ENCODE measurements at places on chromosomes 3 and 15.

- no peak for DNase-seq
These were observed 103.7 kb downstream of the MEIS2 start for GRCh38 chr15:36996538-36997181.

DNA sequence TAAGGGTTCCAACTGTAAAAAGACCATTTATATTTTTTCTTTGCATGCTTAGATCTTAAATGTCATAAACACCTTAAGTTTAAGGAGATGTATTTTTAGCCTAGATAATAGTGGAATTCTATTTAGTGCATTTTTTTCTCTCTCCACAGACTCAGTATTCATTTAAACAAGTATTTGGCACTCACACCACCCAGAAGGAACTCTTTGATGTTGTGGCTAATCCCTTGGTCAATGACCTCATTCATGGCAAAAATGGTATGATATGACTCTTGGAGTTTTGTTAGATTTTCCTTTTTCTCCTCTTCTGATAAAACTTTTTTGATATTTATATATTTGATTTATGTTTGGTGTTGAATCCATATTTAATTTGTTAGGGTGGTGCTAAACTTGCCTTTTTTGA lies 7.3 kb downstream of the KIF23 start:
- no peak for DNase-seq

DNA sequence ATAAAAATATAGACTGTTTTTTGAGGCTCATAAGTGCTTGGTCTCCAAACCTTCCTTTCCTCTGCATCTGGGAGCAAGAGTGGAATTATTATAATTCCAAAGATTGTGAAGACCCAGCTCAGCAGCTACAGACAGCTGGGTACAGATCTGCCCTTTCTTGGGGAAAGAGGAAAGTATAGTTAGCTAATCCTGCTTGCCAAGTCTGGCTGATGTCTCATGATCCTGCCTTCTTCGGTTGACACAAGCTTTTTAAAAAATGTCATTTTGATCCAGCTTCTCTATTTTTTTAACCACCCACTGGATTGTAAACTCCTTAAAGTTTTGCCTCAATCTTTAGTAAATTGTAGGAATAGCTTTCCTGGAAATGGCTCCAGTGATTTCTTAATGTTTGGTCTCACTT lies 181.1 kb downstream of the LRTM1 start:
- no peak for DNase-seq

GRCh38 chr3:24100696-24101402 lies 155.8 kb downstream of the NR1D2 start:
- peak; percentile 52 for DNase-seq

DNA sequence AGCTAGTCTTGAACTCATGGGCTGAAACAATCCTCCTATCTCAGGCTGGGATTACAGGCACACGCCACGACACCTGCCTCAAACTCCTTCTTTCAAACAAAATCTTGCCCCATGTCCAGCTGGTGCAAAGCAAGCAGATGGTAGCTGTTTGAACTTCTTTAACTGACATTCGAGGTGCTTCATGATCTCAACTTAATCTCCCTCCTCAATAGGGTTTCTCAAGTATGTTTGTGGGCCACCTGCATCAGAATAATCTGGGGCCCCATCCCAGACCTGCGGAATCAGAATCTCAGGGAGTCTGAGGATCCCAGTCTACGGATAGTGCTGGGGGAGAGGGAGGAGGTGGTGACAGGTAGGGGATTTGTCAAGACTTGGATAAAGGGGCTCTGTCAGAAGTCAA lies 20.9 kb upstream of the TRH start:
- no peak for DNase-seq

GRCh38 chr15:29270169-29270955 lies 740 bp upstream of the NSMCE3 start:
- DNase-seq = peak; percentile 36

DNA sequence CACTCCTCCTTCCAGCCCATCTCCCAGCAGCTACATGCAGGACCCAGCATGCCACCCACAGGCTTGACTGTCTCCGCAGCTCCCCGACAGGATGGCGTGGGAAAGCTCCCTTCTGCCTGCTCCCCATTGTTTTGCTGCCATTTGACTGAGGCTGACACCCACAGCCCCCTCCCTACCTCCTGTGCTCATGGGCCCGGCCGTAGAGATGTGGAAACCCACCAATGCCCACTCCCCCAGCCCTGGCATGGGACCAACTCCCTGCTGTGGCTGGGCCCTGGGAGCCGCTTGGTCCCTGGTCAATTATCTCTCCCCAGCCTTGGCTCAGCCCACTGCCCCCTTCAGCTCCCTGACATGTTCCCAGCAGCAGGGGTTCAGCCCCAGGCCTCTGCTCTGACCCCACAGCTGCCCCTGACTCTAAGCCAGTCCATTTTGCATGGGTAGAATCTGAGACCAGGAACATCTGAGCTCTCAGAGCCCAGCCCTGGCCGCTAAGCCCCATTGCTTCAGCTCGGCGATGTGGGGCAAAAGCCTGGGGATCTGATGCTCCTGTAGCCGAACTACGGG lies 8.2 kb downstream of the C3orf22 start:
- DNase-seq = no peak

DNA sequence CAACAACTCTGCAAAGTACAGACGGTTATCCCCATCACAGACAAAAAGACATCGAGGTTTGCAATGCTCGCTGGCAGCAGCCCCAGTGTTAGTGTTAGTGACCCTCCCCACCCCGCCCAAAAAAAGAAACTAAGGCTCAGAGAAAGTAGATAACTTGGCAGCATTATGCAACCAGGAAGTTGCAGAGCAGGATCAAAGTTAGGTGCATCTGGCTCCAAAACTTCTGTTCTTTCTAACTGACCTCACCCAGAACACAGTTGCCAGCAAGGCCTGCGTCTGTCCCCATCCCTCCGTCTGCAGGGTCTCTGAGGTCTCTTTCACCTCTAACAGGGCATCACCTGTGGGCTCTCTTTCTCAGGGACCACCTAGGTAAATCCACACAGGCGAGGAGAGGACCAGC lies 51.5 kb downstream of the BDH1 start:
- no peak for DNase-seq

GRCh38 chr15:44666210-44667038 lies 3.0 kb upstream of the SPG11 start:
- DNase-seq = no peak

GRCh38 chr3:69031635-69032034 lies 18.2 kb upstream of the EOGT start:
- peak; percentile 66 for DNase-seq

DNA sequence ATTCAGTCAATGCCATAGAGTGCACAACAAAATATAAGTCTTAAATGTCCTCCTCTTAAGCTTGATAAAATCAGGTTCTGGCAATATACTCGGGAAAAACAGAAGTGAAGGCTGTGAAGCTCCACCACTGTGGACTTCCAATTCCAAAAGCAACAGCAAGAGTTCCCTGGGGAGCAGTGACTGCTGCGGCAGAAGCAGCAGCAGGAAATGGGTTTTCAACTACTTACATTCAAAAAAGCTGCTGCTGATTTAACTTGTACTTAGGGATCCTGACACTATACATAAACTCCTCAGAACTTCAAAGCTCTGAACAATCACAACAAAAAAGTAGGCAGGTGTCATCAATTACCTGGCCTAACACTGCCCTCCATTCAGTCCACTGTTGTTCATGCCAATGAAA lies 4.7 kb downstream of the CEP152 start:
- peak; percentile 42 for DNase-seq

- no peak for DNase-seq
These were observed 6.4 kb upstream of the NR1D2 start for GRCh38 chr3:23938688-23939087.

- peak; percentile 52 for DNase-seq
These were observed 62.4 kb upstream of the ADPGK start for GRCh38 chr15:72845981-72846383.

DNA sequence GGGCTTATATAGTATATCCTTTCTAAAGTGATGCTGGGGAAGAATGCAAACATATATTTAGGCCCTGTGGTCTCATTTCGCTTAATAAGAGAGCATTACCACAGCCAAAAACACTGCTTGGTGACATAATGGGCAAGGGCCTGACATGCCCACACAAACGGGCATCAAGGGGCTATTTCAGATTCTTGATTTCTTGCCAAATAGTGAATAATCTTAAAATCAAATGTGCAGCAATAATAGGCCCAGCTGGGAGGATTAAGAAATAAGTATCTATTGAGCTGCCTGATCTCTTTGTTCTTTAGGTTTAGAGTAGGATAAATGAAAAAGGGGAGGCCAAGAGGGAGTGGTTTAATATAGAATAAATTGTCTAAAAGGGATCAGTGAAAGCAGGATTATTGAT lies 241.0 kb upstream of the GBE1 start:
- DNase-seq = no peak

- no peak for DNase-seq
These were observed 57.0 kb downstream of the IQSEC1 start for GRCh38 chr3:13016083-13016720.

DNA sequence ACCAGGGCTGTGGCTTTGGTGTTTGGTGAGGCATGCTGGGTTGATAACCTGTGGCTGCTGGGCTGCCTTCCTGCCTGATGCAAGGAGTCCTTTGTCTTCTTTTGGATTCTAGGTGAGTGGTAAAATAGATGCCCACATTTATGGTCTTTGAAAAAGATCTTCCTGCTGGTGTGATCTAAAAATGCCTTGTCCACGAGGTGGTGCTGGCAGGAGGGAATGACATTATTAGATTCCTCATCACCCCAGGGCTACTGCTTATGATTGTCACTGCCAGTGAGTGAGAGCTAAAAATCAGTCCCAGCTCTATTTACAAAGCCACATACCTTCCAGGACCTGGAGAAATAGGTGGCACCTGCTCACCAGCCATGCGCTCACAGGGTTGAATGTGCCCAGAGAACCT lies 355.5 kb upstream of the ROPN1 start:
- no peak for DNase-seq

DNA sequence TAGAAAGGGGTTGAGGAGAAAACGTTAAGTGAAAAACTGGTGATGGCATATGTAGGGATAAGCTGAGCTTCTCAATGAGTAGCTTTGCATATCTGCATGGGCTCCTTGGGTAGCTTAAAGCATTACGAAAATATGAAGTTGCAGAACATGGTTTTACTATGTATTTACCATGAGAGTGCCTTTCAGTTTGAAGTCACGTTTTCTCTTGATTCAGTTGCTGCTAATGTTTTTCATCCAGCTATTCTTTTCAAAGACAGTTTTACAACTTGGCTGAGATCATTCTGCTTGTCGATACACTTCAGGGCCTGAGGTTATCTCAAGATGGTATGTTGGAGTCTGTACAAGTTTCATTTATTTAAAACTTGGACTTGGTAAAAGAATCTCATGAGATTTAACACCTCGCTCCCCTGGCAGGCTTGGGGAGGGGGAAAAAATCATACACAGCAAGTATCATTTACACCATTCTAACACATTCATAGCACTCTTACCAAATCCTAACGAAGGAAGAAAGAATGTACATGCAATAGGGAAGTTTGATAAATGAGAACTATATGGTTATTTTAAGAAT lies 103.3 kb upstream of the CMC1 start:
- peak; percentile 8 for DNase-seq

DNA sequence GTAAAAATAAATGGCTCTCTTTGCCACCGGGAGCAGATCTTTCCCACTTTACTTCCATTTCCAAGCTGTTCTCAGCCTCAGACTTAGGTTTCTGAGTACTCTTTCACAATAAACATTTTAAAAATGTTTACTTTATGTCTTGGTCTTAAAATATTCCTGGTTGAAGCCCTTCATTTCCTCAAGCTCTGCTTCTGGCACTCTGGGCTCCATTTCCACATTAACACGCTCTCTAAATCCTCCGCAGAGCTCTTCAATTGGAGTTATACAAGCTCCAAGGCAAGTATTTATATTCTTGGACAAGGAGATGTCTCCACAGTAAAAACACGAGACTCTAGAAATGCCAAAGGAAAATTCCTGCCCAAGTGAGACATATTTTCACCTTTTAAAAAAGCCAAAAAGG lies 169.3 kb downstream of the GREM1 start:
- no peak for DNase-seq

DNA sequence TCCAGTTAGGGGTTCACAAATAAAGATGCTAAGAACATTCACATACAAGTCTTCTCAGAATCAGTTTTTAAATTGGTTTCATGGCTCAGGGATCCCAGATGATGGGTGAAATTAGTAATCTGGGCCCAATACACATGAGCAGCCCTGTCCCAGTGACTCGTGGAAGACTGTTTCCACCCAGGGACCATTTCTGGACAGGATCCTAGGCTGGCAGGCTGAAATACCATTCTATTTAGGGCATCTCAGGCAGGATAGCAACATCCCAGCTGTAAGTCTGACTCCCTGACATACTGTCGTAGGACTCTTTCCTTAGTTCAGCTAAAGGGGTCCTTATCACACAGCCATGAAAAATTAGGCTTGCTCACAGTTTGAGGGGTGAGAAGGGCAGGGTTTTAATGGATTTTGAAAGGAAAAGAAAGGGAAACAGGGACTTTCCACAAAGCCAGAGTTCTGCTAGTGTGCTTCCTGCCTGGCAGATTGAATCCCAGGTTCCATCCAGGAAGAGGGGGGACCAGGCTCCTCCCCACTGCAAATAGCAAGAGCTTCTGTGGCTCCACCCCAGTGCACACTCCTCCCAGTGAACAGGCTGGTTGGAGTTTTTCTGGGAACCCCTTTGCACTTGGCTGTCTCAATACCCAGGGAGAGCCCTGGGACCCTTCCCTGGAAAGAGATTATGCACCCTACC lies 41.3 kb upstream of the LYZL4 start:
- no peak for DNase-seq

GRCh38 chr3:106590216-106590615 lies 721.4 kb upstream of the CBLB start:
- DNase-seq = peak; percentile 21

GRCh38 chr3:152321955-152322377 lies 53.2 kb downstream of the MBNL1 start:
- DNase-seq = no peak

GRCh38 chr3:125069452-125069851 lies 13.7 kb upstream of the HEG1 start:
- DNase-seq = no peak

- no peak for DNase-seq
These were observed 25.5 kb upstream of the PTPRG start for GRCh38 chr3:61535826-61536225.

GRCh38 chr15:63918317-63918672 lies 84.5 kb upstream of the HERC1 start:
- no peak for DNase-seq

- no peak for DNase-seq
These were observed 408 bp upstream of the ARPP21 start for GRCh38 chr3:35638980-35639253.

GRCh38 chr3:177905173-177906125 lies 630.8 kb upstream of the KCNMB2 start:
- peak; percentile 95 for DNase-seq

GRCh38 chr3:118740722-118741290 lies 293.8 kb downstream of the IGSF11 start:
- DNase-seq = no peak

DNA sequence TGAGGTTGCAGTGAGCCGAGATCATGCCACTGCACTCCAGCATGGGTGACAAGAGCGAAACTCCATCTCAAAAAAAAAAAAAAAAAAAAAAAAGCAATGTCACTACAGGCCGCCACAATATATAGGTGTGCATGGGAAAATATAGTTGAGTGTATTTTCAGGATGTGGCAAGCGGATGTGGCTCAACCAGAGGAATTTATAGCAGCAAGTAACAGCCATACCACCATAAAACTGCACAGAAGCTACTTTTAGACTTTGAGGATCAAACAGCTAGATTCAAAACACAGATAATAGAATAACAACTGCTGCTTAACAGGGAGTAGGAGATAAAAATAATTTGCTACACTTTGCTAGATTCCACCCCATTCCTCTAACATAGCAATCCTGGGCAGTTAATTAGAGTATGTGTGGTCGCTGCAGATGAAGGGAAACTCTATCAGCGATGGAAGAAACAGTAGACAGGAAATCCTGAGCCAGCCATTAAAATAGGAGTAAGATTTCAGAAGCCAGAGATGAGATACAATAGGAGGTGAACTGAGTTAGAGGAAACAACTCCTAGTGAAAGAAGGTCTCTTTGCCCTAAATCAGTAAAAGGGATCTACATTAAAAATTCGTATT lies 318.7 kb upstream of the STT3B start:
- no peak for DNase-seq

Measured in choroid plexus epithelial cell (primary cell).